ENCODE measurements at places on chromosomes 5 and 9.

DNA sequence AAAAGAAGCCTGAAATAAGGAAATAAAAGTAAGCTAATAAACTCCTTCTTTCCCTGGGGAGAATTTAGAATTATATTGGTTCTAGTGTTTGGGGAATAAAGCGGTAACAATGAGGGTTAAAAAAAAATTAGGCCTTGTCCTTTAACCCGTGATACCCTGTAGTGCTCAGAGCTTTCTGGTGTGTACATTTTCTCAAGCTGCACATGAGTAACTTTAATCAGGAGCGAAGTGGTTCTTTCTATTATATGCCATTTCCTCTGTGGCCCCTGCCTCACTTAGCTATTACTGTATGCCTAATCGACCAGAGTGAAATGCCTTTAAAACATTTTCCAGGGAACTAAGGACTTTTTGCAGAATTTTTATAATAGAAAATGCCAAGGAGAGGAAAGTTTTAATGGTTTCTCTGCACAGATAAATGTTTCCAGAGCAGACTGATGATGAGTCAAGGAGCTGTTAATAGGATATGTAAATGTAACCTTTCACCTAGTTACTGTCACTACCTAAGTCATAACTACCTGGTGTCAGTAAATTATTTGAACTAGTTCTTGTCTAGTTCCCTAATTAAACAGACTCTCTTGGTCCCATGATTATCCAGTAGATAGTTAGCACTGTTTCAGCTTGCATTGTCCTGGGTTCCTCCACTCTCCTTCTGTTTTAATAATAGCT lies 7.6 kb downstream of the PAM start:
- DNase-seq: no peak

DNA sequence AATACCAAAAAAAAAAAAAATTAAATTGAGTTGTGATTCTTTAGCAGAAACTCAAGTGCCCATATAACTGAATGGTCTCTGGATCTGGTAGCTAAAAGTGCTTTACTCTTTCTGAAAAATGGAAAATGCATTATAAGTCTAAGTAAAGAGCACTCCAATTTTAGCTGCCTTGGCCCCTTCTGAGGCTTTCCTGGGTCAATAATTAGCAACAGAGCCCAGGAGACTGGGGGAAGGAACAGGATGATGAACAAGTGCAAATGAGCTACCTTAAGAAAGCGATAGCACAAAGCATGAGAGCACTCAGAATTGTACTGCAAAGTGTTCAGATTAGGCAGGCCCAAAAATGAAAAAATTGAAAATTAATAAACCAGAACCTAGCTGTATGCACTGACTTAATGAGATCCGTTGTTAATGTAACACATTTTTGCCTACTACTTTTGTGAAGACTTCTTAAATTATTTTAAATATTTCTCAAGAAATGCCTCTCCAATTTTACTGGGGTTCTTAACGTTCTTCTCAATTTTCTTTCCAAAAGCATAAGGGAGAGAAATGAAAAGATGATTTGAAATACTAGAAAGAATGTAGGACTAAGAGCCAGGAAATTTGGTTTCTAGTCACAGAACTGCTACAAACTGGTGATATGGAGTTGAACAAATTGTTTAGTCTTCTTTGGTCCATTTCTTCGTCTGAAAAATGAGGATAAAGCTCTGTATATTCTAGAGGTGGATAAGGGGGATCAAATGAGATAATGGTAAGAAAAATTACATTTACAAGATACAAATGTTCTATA lies 566.1 kb downstream of the PDE4D start:
- no peak for DNase-seq

- no peak for DNase-seq
Measured at GRCh38 chr9:83698976-83699585, 8.7 kb downstream of the UBQLN1 start.

- DNase-seq: no peak
Measured at GRCh38 chr9:26158631-26159150, 480.4 kb upstream of the TUSC1 start.

GRCh38 chr5:67092535-67092934 lies 104.1 kb downstream of the CD180 start:
- DNase-seq: peak; percentile 46

DNA sequence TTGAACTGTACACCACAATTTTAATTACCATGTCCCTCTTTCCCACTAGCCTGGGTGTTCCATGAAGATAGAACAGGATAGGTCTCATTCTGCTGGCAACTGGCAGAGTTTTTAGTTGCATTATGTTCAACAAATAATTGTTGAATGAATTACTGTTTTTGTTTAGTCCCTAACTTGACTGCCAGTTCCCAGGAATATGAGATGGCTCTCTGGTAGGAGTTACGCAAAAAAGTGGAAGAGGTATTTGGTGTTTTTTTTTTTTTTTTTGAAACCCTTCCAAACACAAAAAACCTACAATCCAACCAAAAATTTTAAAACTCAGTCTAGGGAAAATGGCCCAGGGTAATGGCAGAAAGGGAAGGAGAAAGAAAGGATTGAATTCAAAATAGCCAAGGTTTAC lies 153.6 kb downstream of the GNAQ start:
- no peak for DNase-seq

DNA sequence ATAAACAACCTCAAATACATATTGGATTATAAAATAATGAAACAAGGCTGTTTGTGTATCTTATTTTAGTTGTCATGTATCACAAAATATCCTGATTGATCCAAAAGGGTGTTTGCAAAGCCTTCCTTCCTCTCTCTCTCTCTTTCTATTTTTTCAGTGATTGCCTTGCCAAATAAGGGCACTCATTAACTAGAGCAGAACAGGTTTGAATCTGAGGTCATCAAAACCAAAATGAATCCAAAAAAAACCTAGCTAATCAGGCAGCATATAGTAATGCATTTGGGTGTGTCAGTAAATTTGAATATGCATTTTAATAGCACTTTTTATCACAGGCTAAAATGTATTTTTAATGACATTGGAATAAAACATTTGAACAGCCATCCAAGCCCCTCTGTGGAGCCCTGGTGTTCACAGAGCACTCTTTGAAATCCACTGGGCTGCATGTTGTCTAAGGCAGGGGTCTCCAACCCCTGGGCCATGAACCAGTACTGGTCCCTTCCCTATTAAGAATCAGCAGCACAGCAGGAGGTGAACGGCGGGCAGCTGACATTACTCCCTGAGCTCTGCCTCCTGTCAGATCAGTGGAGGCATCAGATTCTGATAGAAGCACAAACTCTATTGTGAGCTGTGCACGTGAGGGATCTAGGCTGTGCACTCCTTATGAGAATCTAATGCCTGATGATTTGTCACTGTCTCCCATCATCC lies 171.8 kb upstream of the RAI14 start:
- no peak for DNase-seq

Measured in iris pigment epithelial cell (primary cell).